ENCODE measurements at places on chromosomes 16 and 17.

- peak; percentile 83 for DNase-seq
These were observed 12.7 kb downstream of the TBX2 start for GRCh38 chr17:61412143-61412859.

DNA sequence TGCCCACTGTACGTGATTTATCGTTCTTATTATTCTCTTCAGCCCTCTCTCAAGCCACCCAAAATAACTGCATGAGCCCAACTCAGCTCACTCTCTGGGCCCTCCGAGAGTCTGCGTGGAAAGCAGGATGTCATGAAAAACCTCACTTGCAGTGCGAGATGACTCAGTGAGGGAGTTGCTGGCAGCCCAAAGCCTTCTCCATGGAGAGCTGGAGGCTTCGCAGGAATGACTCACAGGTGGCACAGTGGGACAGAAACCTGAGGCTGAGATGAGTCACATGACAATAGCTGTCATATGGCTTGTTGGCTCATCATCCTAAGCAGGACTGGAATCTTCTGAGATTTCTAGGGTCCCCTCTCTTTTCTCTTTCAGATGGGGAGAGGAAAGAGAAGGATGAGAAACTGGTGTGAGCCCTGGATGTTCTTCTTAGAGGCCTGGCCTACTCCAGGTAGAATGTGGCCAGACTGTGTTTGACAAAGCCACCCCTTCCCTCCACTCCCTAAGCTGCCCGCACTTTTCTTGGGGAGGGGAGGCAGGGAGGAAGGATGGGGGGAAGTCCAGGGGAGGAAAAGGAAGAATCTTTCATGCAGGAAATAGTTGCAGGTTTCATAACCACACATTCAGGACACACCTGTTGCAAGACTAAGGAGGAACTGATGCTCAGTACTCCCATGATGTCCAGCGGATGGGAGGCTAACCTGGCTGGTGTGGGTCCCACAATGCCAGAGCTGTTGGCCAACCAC is 160.6 kb upstream of the RPL38 start:
- peak; percentile 64 for DNase-seq

- no peak for DNase-seq
These were observed 147.6 kb upstream of the MPHOSPH6 start for GRCh38 chr16:82317411-82318167.

DNA sequence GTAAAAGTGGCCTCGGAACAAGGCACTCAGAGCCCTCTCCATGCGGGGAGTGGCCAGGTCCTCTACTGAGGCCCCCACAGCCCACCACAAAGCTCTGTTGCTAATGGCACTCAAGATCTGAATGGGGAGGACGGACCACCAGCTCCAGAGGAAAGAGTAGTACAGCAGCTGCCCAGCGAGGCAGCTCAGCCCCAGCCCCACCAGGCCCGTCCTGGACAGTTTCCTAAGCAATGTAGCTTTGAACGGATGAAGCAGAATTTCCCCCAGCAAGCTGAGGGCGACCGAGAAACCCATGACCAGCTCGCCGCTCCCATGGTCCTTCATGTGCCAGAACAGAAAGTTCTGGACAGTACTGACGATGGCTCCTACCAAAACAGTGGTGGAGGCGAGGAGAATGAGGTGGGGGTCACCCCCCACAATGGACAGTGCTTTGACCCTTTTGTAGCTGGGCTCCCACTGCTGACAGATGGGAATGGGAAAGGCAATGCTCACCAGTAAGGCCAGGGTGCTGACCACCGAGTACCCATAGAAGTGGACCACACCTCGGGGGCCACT is 1.5 kb downstream of the MFSD6L start:
- DNase-seq = no peak

GRCh38 chr16:28935346-28935745 is 3.6 kb downstream of the CD19 start:
- DNase-seq = no peak

DNA sequence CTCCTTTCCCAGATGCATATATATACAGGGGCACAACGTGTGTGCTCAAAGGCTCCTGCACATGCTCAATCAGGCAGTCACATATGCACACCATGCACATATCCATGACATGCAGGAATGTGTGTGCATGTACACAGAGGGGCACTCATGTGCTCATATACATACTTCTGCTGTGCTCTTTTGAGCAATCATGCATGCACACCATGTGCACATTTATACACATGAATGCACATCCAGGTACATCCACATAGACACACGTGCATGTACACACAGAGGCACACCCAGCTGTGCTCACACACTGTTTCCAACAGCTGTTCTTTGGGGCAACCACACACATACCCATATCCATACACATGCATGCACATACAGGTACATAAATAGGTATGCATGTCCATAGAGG is 165.3 kb downstream of the SALL1 start:
- DNase-seq = no peak

DNA sequence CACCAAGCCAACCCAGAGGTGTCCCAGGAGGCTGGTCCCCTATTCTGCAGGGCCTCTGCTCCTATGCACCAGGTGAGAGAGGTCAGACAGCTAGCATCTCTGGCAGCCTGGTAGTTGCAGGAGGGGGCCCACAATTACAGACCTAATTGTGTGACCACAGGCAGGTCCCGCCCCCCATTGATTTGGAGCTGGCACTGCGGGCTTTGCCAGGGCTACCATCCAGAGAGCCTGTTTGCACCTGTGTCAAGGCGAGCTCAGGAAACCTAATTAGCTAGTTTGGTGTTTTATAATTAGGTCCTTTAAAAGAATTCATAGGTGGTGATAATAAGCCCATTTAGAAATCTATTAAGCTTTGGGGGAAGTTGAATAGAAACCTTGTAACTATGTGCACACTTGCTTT is 90.2 kb downstream of the MRM1 start:
- no peak for DNase-seq

- peak; percentile 36 for DNase-seq
These were observed 580 bp downstream of the TANC2 start for GRCh38 chr17:62966426-62967204.

DNA sequence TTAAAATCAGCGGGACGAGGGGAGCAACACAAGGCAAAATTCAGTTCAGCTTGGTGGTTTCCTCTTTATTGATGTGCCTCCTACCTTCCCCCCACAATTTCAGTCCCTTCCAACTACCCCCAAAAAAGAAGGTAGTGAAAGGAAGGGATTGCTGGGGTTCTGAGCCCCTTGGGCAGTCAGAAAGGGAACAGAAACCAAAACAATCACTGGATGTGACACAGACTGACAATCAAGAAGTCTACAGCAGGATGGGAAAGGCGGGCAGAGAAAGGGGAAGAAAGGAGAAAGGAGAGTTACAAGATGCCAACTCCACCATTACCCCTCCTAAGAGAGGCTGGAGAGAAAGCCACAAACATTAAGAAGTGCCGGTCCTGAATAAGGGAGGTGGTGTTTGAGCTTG is 1.1 kb upstream of the PHF23 start:
- no peak for DNase-seq

GRCh38 chr17:47823519-47823918 is 1.9 kb upstream of the OSBPL7 start:
- DNase-seq = no peak

DNA sequence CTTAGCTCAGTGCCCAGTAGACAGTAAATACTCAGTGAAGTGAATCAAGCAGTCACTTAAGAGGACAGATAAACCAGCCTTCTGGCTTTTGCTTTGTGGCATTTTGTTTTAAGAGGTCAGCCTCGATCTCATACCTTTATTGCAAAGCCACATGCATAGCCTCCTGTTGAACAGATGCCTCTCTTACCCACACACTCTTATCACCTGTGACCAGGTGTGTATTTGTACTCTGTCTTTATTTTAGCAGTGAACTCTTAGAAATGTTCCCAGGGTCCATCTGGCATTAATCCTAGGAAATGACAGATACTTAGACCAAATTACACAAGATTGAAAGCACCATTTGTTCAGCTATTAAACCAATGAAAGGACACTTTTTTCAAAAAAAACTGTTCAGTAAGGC is 1426.5 kb downstream of the CDH11 start:
- no peak for DNase-seq

DNA sequence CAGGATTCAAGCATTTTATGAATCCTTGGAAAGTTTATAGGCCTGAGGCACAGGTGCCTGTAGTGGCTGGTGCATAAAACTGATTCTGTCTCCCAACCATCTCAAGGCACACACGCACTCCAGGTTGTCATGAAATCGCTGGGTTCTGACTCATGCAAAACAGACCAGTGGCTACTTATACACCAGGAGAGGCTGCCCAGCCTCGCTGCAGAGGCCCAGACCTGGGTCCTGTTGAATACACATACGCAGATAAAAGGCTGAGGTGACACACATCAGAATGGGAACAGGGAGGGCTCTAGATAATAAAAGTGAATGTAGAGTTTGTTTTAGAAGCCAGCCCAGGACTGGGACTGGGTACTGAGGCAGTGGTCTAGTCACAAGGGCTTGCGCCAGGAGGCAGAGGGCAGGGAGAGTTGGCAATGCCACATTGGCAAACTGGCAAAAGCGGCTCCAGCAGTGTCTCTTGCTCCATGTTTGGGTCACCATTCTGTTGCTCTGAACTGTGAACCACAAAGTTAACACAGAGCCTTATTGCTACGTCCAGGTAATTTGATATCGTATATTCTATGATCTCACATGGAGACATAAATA is 13.6 kb downstream of the OR1D5 start:
- no peak for DNase-seq

GRCh38 chr16:29729116-29729521 is 16.7 kb downstream of the C16orf54 start:
- peak; percentile 30 for DNase-seq

GRCh38 chr17:81335773-81336157 is 40.7 kb upstream of the SLC38A10 start:
- no peak for DNase-seq

DNA sequence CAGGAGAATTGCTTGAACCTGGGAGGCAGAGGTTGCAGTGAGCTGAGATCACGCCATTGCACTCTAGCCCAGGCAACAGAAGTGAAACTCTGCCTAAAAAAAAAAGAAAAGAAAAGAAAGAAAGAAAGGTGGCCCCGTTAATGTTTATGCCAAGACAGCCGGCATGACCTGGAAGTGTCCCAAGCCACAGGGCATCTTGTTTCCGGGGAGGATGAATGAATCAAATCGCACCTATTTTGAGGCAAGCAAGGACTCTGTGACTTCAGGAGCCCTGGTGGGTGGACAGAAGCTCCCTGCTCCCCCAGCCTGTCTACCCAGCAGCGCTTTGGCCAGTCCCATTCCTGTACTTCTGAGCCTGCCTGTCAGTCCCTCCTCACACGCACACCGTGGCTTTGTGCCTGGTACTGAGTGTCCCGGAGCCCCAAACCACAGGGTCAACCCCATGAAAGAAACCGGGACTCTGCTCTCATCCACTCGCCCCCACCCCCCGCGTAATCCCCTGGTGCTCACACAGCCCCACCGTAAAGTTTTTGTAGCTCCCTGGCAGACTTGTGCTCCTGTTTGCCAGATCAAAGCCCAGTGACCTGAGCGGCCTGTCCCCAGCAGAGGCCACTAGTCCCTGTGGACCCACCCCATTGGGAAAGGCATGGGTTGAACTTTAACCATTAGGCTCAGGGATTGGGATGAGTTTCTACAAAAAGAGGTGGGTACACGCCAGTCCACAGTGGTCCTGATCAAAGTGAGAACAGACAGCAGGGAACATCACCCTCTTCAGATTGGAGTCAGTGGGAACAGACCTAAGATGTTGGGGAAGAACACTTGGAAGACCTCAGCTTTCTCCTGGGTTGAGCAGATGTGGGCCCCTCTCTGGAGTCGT is 19.3 kb downstream of the CD2BP2 start:
- no peak for DNase-seq

- DNase-seq = no peak
These were observed 109.4 kb downstream of the CMIP start for GRCh38 chr16:81553814-81554675.

DNA sequence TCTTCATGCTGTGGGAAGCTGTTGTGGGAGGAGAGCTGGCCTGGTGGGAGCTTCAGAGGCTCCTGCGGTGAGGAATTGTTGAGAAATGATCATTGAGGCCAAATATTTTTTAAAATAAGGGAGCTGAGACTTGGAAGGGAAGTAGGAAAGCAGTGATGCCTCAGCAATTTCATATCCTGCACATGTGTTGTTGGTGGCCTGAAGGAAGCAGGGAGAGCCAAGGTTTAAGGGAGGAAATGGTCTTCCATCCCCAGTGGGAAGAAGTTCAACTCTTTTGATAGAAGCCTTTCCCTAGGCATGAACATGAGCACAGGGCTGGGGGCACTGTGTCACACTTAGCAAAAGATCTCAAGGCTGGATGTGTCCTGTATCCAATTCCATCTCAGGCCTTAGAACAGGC is at the start of gene CCL14:
CCL14 (minus strand) TSS at position 87 of the 400 bp plus-strand sequence; CDS start at position 7, 80 bp downstream.
- no peak for DNase-seq

GRCh38 chr17:73879987-73880386 is 235.7 kb upstream of the SDK2 start:
- DNase-seq = no peak

DNA sequence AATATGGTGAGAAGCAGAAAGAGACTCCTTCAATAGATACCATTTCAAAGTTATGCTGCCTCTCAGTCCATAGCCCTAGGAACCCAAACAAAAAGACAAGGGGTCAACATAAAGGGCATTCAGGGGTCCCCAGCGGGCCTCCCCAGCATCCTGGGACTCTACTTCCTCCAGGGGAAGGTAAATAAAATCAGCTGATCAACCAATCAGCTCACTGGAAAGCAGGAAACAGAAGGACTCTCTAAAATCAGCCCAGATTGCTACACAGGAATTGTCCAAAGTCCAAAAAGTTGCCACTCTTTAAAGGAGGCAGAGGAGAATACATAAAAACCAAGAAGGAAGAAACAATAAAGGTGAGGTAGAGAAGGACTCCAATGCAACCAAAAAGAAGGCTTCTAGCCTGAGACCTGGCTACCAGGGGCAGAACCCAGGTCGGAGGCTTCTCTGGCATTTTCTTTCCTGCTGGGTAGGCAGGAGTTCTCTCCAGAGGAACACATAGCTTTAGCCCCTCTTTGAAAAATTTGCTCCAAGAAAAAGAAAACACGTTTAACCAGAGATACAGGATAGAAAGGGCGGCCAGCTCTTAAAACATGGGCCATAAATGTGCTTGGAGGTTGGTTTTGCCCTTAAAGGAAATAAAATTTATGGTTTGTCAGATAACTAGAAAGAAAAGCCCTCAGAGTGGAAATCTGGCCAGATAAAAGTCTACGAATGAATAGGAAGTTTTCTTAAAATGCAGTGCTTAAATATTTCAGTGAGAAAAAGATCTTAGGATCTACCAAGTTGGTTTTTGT is 404.6 kb downstream of the SOX9 start:
- DNase-seq = no peak

GRCh38 chr17:21293831-21294210 is 9.3 kb downstream of the MAP2K3 start:
- no peak for DNase-seq

DNA sequence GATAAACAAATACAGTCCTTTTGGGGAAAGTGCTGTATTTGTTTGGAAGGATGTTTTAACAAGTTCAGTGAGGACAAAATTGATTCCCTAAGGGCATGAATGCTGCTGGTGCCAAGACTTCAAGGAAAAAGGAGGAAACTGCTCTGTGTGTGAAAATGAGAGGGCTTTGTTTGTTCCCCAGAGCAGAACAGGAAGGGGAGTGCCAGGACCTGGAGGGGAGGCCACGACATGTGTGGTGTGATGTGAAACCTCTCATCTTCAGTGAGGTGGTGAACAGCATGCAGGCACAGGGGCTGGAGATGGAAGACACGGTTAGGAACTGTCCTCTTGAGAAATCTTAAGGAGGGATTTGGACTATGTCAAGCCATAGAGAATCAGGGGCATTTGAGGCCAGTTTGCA is 46.6 kb upstream of the GRIN2A start:
- DNase-seq = no peak

All from SJSA1 (cell line).